Aortic smooth muscle cell (primary cell): ENCODE measurements at places on chromosomes 6 and 20. TPM values are rescaled to one million over a fixed set of nuclear protein-coding genes. Genes with fewer than 3 reads are reported as not detected.

BHLHE23 gene
- total RNA-seq = not detected in 2 replicates

FABP7 gene
- total RNA-seq = not detected in 2 replicates

PTCRA gene
- total RNA-seq = 0.12 TPM in 1 of 2 replicates, not detected in the other

FRK gene
- 0.79 and 1.6 TPM in 2 replicates for total RNA-seq

ZNF391 gene
- 0.13 and 0.56 TPM in 2 replicates for total RNA-seq

GPX5 gene
- total RNA-seq = not detected in 2 replicates

C6orf163 gene
- total RNA-seq = 1.5 and 2.1 TPM in 2 replicates

C6orf15 gene
- total RNA-seq = not detected in 2 replicates

COL11A2 gene
- 0.12 and 0.13 TPM in 2 replicates for total RNA-seq

KIF25 gene
- total RNA-seq = not detected in 2 replicates

ZNF334 gene
- 0.25 and 1.8 TPM in 2 replicates for total RNA-seq

PAK5 gene
- total RNA-seq = not detected in 2 replicates

CABLES2 gene
- total RNA-seq = 0.66 and 0.68 TPM in 2 replicates

CLPSL2 gene
- total RNA-seq = not detected in 2 replicates

COL9A3 gene
- total RNA-seq = 0.26 and 0.37 TPM in 2 replicates

ZNF343 gene
- 9.5 and 11.9 TPM in 2 replicates for total RNA-seq

CGAS gene
- total RNA-seq = 4.2 and 4.4 TPM in 2 replicates

OR2J3 gene
- total RNA-seq = not detected in 2 replicates
